HCT116 (cell line): ENCODE measurements at places on chromosomes 16 and 17. TPM values are rescaled to one million over a fixed set of nuclear protein-coding genes. Genes with fewer than 3 reads are reported as not detected.
A peak's percentile ranks its signal among the peaks of the same experiment; 100 is the strongest.

PITPNC1 gene
- 41.9 TPM for total RNA-seq

ARHGDIA gene
- total RNA-seq: 554 TPM

MT1E gene
- total RNA-seq: 383 TPM

PRSS53 gene
- 11.6 TPM for total RNA-seq

ODAD4 gene
- total RNA-seq: 0.98 TPM

CXCL16 gene
- total RNA-seq: 44.8 TPM

DNA sequence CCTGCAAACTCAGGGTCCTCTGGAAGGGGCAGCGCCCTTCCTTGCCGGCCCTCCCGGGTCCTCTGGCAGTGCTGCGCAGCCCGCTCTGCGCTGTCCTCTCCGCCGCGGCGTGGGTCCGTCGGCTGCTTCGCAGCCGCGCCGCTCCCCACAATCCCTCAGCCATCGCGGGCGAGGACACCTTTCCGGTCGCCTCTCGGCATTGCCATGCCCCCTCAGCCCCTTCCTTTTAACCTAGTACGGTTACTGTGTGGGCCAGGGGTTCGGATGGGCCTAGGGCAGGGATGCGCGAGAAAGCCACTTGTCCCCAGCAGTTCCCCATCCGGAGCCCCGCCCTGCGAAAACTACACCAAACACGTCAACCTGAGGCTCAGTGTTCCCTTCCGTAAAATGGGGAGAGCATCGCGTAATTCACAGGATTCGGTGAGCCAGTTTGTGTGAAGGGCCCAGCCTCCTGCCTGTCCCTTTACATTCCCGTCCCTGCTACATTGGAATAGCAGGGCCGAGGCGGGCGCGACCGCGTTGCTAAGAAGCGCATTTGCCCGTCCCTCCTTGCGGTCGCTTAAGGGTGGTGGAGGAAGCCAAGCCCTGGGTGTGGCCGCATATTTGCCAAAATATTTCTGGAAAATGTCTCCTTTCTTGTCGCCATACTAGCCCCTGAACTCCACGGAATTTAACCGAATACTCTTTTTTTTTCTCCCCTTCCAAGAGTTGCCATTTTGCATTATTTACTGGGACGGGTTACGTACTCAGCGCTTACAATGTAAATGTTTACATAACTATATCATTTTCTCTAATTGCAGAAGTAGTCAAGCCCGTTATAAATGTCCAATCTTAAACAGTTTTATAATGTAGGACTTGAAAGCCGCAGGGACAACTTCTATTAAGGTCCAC is 13.2 kb downstream of the COPZ2 start:
- DNase-seq: peak; percentile 74

DNA sequence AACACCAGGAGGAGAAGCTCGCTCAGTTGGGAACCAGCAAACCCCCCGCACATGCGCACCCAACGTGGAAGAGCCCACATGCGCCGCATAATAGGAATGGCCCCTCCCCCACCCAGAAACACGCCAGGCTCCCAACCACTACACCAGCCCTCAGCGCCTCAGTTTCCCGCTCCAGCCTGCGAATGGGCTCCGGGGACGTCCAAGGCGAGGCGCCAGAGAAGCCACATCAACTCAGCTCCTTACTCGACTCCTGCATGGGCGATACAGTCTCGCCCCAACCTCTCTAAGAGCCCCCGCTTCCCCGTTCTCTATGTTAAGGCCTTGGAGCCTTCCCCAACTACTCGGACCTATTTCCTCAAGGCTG is 504 bp downstream of the SRSF1 start:
- DNase-seq: peak; percentile 49

DNA sequence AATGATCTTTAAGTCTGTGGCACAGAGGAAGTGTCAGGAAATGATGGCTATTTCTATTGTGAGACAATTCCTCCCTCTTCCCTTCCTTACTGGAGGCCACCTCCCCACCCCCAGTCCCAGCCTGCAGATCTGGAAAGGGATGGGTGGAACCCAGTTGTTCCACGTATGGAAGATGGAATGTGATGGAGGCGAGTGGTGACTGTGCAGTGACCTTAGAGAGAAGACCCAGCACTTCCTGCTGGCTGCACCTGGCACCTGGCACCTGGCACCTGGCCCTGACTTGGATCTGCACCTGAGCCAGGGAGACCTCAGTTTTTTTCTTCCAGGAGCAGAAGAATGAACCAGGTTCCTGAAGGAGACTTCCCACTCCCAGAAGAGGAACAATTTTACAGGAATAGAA is 33.0 kb upstream of the TMC5 start:
- DNase-seq: peak; percentile 78

DNA sequence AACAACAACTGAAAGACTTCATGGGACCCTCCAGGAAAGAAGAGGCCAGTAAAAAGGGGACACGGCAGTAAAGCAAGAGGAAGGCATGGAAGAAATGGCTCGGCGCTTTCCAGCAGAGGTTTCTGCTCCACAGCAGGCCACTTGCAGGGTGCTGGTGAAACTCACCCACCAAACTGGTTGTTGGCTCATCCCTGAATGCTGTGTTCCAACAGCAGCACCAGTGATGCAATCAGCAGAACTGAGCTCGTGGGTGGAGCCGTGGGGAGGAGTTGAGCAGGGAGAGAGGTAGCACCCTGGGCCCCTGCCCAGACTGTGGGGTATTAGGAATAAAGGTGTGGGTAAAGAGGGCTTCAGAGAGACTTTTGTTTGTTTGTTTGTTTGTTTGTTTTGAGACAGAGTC is 62.8 kb upstream of the ADCY9 start:
- peak; percentile 37 for DNase-seq

DNA sequence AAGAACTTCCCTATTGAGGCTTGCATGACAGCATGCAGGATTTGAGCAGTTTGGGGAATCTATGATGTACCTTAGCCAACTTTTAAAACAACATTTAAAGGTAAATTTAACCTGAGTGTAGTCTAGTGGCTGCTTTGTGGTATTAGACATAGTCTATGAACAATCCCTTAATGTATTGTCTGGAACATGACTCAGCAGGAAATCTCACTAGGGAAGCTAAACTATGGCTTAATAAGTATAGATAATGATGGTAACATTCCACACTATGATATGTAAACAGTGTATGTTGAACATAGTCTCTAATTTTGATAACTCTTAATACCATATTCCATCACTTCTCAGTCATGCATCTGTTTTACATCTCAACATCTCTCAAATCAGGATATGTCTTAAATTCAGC is 52.1 kb upstream of the SLC12A3 start:
- DNase-seq: no peak

DNA sequence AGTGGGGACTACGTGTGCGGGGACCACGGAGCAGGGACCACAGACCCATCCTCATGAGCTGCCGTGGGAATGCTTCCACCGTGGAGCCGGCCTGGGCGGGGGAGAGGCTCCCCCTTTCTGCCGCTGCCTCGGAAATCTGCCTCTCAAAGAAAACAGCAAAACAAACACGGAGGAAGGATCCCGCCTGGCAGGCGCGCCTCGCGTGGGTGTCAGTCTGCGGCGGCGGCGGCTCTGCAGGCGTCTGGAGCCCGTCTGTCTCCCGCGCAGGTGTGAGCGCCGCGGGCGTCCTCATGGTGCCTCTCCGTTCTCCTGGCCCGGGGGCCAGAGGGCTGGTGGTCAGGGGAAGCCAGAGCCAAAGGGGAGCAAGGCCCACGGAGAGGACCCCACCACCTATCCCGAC is 27.5 kb downstream of the GSE1 start:
- no peak for DNase-seq

DNA sequence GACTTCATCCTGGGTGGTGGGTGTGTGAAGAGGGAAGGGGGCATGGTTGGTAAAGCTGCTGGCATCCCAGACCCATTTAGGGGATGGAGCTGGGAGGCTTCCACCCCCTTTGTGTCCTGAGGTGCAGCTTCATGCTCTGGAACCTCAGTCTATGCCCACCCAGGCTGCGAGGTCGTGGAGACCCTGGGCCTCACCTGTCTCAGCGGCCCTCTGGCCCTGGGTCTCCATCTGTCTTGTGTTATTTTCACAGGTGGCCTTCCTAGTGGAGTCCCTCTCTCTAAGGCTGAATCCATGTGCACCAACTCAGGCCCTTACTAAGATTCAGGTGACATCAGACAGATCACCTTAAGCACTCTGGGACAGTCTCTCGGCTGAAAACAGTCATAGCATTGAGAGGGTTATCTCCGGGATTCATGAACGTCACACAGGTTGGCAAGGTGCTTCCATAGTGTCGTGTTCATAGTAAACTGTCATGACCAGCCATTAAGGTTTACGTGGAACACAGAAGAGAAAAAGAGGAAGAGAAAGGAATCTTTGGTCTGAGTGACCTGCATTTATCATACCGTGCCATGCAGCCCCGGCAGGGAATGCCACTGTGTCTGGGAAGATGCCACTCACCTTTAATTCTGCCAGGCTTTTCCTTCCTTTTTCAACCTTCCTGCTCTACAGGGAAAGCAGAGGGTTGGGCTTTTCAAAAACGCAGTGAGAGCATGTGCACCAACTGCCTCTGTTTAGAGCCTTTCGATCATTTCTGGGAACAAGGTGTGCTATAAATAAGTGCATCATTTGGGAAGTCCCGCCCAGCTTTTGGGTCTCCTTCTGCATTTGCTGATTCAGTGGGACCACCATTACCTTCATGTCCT is 4.5 kb upstream of the FOXL1 start:
- DNase-seq: no peak

DNA sequence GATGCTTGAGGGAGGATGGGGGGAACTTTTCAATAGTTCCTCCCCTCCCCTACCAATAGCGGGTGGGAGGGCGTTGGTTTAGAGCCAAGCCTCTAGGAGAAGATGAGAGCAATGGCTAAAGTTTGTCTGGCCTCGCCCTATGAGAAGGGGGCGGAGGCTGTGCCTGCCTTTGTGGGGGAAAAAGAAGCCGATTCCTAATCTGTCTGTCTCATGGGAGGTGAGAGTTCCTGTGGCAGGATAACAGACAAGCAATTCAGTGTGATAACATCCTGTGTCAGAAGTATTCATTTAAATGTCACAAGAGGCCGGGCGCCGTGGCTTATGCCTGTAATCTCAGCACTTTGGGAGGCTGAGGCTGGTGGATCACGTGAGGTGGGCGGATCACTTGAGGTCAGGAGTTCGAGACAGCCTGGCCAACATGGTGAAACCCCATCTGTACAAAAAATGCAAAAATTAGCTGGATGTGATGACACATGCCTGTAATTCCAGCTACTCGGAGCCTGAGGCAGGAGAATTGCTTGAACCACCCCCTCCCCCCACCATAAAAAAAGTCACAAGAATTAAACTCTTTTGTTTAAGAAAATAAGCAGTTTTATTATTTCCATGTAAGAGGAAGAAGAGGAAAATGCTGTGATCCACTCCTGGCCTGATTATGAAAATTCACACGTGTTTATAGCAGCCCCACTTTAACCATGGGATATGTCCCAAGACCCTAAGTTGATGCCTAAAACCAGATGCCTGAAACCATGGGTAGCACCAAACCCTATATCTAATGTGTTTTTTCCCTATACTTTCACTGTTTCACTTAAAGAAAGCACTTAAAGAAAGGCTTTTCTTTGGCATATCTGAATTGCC is 1.7 kb downstream of the SLFN5 start:
- peak; percentile 33 for DNase-seq

DNA sequence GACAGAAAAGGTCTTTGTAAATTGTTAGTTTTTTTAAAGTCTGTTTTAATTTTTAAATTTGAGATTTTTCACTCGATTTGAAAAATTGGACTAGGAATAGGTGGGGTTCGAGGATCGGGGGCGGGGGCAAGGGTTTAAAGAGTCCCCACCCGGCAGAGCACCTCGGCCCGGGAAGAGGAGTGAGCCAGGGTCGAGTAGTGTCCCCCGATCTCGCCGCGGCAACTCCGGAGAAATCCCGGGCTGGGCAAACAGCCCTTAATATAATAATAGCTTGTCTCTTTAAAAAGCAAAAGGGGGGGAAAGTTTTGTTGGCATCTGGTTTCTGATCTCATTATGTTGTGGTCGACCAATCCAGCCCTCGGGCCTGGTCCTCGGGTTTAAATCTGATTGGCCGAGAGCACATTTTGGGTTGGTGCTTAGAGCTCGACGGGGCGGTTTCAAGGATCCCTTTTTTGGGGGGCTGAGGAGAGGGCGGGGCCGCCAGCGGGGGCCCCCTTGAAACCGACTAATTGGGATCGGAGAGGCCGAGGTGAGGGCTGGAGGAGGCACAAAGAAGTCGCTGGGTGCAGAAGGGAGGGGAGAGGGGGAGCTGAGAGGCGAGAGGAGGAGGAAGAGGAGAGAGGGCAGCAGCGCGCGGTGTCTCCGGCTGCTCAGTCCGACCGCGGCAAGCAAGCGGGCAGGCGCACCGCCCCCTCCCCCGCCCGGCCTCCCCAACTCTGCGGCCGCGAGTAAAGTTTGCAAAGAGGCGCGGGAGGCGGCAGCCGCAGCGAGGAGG is at the start of gene FZD2:
TSS of gene FZD2 (plus strand) at position 653 of the 775 bp plus-strand sequence. CDS start 205 bp downstream, outside the sequence.
- peak; percentile 91 for DNase-seq

- no peak for DNase-seq
Observed at GRCh38 chr16:61555718-61556441, 480.4 kb downstream of the CDH8 start.

- no peak for DNase-seq
Observed at GRCh38 chr16:13527332-13527731, 392.6 kb upstream of the ERCC4 start.

- DNase-seq: no peak
Observed at GRCh38 chr17:52178012-52178411, 19.5 kb upstream of the CA10 start.

DNA sequence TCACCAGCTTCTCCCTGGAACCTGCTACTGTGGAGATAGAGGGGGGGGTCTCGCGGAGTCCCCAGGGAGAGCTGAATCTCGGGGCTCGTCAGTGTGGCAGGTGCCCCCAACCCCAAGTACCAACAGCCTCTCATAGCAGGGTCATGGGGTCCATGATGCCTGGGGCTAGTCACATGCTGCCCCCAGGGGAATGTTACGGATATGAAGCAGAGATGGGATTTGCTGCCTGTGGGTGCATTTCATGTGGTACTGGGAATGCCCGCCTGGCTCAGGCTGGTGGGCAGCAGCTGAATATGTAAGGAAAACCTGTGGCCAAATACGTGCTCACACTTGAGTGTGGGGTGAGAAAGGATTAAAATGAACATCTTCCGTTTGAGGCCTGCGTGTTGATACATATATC is 49.4 kb downstream of the MEAK7 start:
- DNase-seq: no peak

- DNase-seq: no peak
Observed at GRCh38 chr16:78100112-78100467, 636 bp downstream of the WWOX start.

- DNase-seq: no peak
Observed at GRCh38 chr17:32929588-32929987, 1.6 kb downstream of the TMEM98 start.

GRCh38 chr17:45982791-45983613 is 16.0 kb upstream of the STH start:
- no peak for DNase-seq

- DNase-seq: no peak
Observed at GRCh38 chr16:65989861-65990604, 376.5 kb upstream of the CDH5 start.

GRCh38 chr16:79519448-79519847 is 81.1 kb downstream of the MAF start:
- DNase-seq: no peak
